ENCODE measurements at places on chromosomes 13 and 19.
A peak's percentile ranks its signal among the peaks of the same experiment; 100 is the strongest.

GRCh38 chr13:52706081-52706480 lies 33.5 kb downstream of the CNMD start:
- DNase-seq = no peak

GRCh38 chr13:50654331-50654730 lies 189.2 kb downstream of the DLEU7 start:
- DNase-seq = peak; percentile 61

DNA sequence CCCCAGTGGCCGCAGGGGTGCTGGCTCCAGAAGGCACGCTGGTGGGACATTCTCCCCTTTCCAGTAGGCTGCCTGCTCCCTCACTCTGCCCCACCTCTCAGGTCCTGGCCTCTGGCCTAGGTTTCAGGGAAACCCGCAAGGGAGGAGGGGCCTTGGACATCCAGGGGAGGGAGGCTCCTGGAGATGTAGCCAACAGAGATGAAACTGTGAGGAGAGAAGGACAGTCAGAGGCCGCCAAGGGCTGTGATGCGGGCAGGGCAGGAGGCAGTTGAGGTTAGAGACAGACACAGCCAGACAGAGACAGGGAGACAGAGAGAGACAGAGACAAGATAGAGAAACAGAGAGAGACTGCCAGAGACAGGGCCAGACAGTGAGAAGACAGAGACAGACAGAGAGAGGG lies 127.7 kb downstream of the UQCRFS1 start:
- DNase-seq = no peak

DNA sequence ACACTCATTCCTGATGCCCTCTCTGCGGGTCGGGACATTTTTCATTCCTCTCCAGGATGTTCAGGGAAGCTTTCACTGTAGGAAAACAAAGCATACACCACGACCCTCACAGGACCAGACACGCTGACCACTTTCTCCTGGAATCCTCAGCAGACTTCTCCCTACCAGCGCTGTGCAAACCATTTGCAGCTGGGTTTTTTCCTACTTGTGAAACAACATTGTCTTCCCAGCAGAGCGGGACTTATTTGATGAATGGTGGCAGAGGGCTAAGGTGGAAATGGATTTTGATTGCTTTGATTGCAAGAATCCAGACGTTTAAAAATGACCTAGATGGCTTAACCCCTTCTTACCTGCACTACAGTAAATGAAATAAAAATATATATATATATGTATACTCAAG lies 265.9 kb downstream of the TBC1D4 start:
- DNase-seq = no peak

DNA sequence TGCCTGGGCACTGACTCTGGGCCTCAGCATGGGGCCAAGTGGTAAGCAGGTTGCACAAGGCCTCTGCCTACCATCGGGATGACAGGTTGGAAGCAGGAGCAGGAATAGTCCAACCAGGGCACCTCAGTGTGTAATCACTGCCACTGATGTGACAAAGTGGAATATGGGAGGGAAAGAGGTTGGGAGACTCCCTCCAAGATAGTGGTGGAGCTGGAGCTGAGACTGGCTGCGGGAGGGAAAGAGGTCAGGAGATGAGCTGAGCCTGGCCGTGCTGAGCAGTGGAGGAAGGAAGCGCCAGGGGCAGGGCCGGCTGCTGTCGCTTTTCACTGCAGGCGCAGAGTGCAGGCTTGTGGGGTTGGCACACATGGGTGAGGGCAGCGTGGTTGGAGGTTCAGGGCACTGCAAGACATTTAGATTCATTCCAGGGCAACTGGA lies 6.8 kb downstream of the UPF3A start:
- DNase-seq = no peak

DNA sequence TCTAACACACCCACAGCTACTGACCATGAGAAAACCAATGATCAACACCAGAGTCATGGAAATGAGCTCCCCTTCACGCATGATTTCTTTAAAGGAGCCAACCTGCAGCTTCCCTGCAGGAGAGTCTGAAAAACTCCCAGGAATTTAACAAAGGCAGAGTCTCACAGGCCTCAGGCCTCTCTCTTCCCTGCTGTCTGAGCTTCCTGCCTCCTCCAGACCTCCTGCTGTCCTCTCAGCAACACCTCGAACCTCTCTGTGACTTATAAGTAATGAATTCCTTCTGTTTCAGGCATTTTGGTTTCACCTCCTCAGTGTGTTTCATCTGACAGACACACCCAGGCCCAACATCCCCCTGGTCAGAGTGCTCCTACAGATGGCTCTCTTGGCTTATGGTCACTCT lies 1044.4 kb downstream of the UQCRFS1 start:
- DNase-seq = no peak

GRCh38 chr13:44079413-44080205 lies 199.9 kb downstream of the LACC1 start:
- DNase-seq = no peak

DNA sequence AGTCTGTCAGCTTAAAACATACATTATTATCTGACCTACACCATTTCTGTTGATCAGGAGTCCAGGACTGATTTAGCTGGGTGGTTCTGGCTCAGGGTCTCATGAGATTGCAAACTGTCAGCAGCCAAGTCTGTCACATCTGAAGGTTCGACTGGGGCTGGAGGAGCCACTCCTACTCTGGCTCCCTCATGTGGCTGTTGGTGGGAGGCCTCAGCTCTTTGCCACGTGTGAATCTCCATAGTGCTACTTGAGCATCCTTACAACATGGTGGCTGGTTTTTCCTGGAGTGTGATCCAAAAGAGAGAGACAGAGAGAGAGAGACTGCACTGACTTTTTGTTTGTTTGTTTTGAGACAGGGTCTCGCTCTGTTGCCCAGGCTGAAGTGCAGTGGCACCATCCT lies 63.6 kb upstream of the NFIC start:
- DNase-seq = no peak

- no peak for DNase-seq
Measured at GRCh38 chr13:44622261-44622660, 46.1 kb upstream of the TSC22D1 start.

DNA sequence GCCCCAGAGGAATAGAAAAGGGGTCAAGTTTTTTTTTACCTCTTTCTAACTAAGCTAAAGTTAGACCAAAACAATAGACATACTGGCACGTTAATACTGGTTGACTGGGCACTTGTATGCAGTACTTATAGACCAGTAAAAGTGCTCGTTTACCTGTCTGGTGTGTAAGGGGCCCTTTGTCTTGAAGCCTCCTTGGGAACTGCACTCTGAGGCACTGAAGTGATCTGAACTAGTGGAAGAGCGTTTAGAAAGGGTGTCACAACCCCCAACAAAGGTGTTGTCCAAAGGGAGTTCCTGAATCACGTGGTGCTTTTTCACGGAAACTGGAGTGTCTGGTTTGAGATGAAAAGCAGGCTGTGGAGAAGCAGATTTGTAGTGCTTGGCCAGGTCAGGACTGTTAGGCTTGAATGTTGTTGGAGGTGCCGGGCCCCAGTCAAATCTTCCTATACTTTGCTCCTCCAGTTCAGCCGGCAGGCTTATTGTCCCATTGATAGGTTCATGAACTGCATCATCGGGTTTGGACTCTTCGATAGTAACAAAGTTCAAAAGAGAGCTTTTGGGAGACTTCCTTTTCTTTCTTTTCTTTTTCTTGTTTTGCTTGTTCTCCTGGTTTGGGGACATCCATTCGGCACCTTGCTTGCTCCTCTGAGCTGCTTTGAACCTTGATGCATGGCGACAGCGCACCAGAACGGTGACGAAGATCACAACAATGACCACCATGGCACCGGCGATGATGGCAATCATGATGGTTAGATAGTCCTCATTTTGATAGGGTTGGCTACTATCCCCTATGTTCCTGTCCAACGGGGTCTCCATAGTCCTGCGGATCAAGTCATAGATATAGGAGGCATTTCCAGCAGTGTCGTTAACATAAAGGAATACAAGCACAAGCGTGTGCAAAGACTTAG lies 4.6 kb downstream of the PCDH9 start:
- no peak for DNase-seq

GRCh38 chr13:19960653-19960976 lies 2.1 kb downstream of the ZMYM2 start:
- peak; percentile 27 for DNase-seq

GRCh38 chr19:12695997-12696365 lies 450 bp downstream of the FBXW9 start:
- DNase-seq = peak; percentile 18

DNA sequence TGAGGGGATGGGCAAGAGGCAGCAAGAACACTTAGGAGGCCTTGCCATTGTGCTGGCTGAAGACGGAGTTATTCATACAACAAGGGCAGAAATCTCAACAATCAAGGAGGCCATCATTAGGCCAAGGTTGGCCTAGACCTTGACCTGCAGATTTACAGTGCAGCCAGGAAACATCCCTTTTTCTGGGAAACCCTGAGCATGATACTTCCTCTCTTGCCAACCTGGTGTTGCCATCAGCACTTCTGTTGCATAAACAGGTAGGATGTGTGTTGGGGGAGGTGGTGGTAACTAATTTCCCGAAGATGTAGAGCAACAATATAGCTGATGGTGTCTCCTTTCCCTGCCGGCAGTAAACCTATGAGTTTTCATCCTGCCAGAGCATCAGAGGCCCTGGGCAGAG lies 8.0 kb downstream of the TMEM272 start:
- no peak for DNase-seq

GRCh38 chr19:13839130-13839937 lies 37.6 kb upstream of the NANOS3 start:
- peak; percentile 96 for DNase-seq

DNA sequence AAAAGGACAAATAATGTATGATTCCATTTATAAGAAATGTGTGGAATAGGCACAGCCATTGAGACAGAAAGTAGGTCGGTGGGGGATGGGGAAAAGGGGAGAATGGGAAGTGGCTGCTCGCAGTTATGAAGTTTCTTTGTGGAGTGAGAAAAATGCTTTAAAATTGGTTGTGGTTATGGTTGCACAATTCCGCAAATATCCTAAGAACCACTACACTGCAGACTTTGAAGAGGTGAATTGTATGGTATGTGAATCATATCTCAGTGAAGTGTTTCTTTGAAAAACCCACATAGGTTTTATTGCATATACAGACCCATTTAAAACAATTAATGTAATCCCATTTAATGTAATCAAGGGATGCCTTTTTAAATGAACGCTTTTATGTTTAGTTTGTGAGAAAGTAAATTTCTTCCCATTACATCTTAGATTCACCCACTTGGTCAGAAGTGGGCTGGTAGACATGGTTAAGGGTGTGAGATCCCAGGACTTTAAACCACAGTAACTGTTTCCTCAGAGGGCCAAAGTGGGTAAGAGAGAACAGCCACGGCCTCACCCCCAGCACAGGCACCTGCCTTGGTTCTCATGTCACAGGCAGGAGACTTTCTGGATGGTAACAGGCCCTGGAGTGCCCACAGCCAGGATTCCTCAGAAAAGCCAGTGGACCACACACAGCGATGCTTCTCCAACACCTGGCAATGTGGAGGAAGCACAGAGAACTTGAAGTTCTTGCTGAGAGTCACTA lies 119.3 kb upstream of the GJB6 start:
- peak; percentile 55 for DNase-seq

DNA sequence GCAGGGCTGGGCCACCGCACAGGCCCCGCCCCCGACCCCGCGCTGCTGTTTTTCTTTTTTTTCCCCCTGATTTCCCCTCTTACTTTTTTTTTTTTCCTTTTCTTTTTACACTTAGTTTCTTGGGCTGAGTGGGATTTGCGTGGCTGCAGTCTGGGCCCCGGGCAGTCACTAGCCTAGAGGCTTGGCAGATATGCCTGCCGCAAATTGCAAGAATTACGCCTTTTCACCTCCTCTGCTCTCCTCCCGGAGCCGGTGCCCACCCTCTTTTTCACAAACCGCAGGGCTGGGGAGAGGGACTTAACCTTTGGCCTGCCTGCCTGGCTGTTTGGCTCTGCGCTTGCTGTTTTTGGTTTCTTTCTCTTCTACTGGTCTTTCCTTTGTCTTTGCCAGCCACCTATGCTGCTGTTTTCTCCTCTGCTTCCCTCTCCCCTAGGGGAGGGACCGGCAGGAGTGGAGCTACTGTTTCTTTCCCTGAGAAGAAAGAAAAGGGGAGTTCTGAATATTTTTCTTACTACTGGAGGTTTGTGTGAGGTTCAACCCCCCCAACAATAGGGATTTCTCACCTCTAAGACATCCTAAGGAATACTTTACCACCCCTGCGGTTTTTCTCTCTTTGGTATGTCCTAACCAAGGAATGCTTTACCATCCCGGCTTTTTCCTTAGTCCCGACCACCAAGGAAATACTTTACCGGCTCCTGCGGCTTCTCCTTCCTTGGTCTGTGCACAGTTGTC lies 11.0 kb downstream of the ZNF552 start:
- DNase-seq = peak; percentile 5

GRCh38 chr19:5271145-5271544 lies 69.5 kb downstream of the PTPRS start:
- no peak for DNase-seq

DNA sequence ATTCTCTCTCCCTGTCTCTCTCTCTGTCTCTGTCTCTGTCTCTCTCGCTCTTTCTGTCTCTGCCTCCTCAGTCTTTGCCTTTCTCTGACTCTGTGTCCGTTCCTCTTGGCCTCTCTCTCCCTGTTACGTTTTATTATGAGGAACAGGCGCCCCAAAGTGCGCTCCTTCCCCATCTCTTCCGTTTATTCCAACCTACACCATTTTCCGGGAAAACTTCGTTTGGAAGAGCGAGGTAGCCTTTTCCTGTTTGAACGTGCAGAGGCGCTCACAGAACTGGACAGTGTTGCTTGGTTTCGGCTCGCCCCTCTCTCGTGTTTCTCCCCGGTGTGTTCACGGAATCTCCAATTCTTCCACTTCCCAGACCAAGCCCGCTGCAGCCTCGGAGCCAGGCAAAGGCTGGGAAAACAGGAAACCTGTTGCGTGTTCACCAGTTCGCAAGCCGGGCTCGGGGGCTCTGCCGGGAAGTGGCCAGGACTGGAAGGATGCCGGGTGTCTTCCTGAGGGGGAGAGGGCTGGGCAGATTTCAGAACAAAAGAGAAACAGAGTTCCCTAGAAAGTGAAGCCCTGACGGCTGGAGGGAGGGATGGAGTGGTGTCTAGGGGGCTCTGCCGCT lies 605 bp downstream of the TMEM255B start:
- no peak for DNase-seq

GRCh38 chr13:75368167-75368566 lies 113.8 kb downstream of the TBC1D4 start:
- DNase-seq = no peak

DNA sequence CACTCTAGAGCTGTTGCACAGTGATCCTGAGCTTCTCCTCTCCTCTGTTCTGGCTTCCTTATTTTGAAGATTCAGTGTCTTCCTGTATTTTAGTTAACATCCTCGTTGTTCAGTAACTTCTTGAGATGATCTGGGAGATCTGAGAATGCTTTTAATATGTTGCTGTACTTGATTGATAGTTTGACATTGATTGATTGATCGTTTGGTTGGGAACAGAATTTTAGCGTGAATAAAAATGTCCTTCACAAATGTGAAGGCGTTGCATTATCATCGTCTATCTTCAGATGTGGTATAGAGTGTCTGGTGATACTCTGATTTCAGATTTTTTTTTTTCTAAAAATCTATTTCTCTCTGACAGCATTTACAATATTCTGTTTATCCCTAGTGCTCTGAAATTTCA lies 80.1 kb upstream of the KLF12 start:
- peak; percentile 1 for DNase-seq

DNA sequence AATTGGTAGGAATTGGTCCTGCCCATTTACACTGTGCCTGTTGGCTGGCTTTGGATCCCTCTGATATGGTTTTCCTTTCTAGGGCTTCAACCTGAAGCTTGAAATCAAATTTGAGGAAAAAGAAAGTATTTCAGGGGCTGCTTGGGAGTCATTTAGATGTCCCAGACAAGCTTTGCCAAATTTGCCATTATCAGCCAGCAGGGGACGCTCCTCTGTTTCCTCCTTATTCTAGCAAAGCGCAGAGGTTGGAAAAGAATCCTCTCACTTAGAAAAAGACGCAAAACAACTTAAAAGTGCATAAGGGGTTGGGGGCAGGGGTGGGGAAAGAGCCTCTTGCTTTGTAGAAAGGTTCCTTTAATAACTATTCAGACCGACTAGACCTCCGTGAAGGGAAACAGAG lies 1211.1 kb upstream of the PCDH20 start:
- no peak for DNase-seq

All from suppressor macrophage (primary cell).